Effector CD8-positive, alpha-beta T cell (primary cell): ENCODE measurements at places on chromosomes 4 and X.

GRCh38 chr4:163680386-163681098 lies 186.1 kb downstream of the TMA16 start:
- no peak for DNase-seq

GRCh38 chrX:70001269-70001668 lies 48.5 kb downstream of the AWAT2 start:
- DNase-seq: no peak

DNA sequence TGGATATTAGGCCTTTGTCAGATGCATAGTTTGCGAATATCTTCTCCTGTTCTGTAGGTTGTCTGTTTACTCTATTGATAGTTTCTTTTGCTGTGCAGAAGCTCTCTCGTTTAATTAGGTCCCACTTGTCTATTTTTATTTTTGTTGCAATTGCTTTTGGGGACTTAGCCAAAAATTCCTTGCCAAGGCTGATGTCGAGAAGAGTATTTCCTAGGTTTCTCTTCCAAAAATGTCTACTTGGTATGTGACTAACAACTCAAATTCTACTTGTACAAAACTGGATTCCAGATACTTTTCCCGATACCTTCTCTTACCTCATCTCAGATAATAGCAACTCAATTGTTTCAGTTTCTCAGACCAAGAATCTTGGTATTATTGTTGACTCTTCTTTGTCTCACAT lies 142.4 kb upstream of the GLRA2 start:
- DNase-seq: no peak

- DNase-seq: no peak
Observed at GRCh38 chr4:17109126-17109525, 210.7 kb upstream of the LDB2 start.
